ENCODE measurements at places on chromosomes 12 and 14.

DNA sequence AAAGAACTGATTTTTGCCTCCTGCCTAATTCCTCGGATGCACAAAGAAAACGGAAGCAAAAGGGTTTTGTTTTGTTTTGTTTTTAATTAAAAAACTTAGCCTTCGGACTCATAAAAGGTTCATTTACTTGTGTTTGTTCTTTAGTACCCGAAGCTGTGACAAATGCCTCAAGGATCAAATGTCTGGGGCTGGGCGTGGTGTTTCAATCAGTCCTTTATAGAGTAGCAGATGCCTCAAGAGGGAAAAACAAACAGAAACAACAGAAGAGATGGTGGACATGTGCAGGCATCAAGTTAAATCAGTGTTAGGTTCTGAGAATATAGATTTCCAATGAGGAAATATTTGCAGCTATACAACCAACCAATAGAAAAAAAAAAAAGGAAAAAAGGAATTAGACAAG is 1.6 kb upstream of the WIF1 start:
- DNase-seq: no peak

- DNase-seq: no peak
Measured at GRCh38 chr12:6554168-6555017, 1.4 kb downstream of the IFFO1 start.

- no peak for DNase-seq
Measured at GRCh38 chr14:37466623-37467088, 128.4 kb downstream of the FOXA1 start.

DNA sequence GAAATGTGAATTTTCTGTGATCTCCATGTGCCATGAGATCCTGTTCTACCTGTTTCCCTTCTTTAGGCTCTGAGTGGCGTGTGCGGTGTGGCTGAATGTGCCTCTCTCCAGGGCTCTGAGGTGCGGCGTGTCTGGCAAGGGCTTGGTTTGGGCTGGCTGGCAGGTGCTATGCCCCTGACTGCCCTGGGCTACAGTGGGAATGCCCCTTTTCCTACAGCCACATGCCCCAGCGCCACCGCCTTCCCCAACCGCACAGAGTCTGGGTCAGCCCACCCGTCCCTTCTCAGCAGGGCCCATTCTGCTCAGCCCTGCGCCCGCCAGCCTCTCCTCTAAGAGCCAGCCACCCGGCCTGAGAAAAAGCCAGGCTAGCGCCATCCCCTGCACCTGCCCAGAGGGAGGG is 24.7 kb downstream of the BTBD6 start:
- no peak for DNase-seq

GRCh38 chr14:101320396-101320795 is 240.9 kb upstream of the DIO3 start:
- DNase-seq: no peak

- no peak for DNase-seq
Measured at GRCh38 chr14:99538275-99538674, 57.1 kb downstream of the CCNK start.

GRCh38 chr12:78209846-78210505 is 379.3 kb downstream of the NAV3 start:
- no peak for DNase-seq

GRCh38 chr12:124782132-124782531 is 81.5 kb downstream of the SCARB1 start:
- no peak for DNase-seq

DNA sequence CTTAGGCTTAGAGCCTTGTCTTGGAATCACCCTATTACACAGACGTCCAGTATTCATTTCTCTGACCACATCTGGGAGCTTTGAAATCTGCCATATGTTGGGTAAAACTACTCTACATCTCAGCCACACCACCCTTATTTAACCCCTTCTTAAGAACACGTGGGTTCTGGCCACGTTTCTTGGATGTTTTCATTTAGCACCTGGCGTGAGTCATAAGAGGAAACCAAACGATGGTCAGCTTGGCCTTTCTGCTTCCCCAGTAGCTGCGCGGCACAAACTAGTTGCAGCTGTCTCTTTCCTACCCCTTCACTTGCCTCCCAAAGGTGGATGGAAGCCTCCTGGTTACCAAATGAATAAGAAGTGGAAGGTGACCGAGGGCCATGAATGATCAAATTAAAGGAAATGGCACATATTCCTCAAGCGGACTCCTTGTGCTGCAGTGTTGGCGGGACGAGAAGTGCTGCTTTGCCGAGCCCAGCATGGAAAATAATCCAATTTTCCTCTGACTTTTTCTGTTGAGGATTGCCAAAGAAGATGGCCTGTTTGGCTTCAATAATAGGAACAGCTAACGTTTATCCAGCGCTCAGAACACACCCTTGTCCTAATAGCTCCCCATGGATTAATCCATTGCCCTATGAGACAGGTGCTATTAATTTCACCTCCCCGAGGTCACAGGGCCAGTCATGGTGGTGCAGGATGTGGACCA is 154.1 kb downstream of the ZNF664 start:
- DNase-seq: no peak

GRCh38 chr12:71478270-71478669 is 38.7 kb downstream of the LGR5 start:
- DNase-seq: no peak

All from left renal pelvis (tissue), 4 donors.